ENCODE measurements at places on chromosomes 11 and 22.

DNA sequence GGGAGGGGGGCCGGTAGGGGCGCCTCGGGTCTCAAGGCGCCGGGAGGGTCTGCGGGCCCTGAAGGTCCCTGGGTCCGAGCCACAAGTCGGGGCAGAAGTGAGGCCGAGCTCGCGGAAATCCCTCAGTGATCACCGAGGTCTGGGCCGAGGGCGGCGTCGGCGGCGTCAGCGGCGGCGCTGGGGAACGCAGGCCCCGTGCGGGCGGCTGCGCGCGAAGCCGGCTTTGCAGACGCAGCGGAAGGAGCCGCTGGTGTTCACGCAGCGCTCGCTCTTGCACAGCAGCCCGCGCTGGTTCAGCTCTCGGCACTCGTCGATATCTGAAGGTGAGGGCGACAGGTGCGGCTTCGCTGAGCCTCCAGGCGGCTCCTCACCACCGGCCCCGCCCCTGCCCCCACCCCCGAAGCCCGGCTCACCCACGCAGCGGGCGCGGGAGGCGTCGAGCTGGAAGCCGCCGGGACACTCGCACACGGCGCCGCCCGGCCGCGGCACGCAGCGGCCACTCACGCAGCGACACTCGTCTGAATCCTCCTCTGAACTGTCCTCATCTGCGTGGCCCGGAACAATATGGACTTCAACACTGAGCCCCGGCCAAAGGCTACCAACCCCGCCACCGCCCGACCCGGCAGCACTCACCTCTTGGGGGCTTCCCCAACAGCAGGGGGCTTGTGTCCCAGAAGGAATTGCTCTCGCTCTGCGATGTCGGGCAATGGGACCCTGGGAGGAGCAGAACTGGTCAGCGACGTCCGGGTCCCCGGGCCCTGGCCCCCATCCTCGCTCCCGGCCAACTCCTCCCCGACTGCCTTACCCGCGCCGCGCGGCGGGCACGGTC lies 14.2 kb downstream of the SCYL1 start:
- no peak for DNase-seq

DNA sequence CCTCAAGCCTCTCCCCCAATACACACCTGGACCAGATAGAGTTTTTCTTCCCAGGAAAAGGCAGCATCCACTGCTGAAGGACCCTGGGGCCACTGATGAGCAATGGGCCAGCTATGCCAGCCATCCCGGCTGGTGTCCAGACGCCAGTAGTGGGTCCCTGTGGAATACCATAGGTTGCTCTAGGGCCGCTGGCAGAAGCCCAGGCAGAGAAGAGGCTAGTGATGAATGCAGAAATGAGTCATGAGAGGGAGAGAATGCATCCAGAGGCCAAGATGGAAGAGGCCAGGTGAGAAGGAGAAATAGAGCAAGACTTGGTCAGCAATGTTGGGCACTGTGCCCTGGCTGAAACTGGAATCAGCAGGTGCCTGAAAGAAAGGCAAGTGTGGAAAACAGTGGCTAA lies 8.9 kb downstream of the HPX start:
- DNase-seq: peak; percentile 93

GRCh38 chr11:9797300-9797699 lies 133.4 kb downstream of the SWAP70 start:
- DNase-seq: no peak

GRCh38 chr22:25741692-25742626 lies at the start of gene MYO18B:
Gene MYO18B (plus strand): TSS chr22:25742188. CDS start chr22:25761093, 18,905 bp downstream.
- DNase-seq: peak; percentile 89

DNA sequence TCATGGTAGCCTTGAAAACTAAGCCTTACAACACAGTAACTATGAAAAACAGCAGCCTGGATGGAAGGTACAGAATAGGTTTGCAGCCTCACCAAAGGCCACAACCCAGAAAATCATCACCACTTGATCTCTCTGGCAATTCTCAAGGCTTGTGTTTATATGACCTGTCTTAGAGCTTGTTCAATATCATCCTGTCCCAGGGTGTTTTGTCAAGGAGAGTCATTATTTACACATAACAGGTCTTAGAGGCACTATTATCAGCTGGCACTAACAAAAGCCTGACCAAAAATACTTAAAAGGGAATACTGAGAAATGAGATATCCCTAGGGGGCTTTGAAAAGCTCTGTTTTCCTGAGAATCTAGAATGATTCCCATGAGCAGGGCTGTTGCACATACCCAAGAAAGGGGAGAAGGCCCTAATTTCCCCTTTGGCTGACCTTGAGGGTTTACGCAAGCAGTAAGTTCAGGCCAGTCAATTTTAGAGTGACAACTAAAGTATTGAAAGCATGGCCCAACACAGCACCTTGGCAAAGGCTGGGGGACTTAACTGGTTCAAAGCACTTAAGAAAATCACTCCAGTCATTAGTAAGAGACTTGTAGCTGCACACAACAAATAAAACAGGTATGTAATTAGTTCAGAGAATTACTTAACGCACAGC lies 7.9 kb downstream of the SC5D start:
- peak; percentile 10 for DNase-seq

DNA sequence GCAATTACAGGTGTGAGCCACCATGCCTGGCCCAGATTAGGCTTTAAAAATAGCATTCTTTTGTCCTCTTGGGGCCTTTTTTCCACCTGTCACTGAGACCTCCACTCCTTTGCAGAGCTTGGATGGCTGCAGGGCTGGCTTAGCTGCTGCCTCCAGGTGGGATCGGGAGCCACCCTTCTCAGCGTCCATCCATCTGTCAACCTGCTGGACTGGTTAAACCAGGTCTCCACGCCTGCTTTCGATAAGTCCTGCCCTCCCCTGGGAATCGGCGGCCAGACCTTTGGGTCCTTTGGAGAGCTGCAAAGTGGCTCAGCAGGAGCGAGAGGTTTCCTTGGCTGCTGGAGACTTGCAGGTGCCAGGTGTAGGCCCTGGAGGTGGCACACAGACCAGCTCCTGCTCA lies 23.4 kb upstream of the GRAMD4 start:
- DNase-seq: no peak

GRCh38 chr11:121964591-121964990 lies 151.4 kb downstream of the BLID start:
- peak; percentile 69 for DNase-seq

GRCh38 chr11:65315204-65315865 lies 669 bp downstream of the CDC42EP2 start:
- peak; percentile 68 for DNase-seq

Data from LHCN-M2 (cell line).